ENCODE measurements at places on chromosomes 12 and 14.

DNA sequence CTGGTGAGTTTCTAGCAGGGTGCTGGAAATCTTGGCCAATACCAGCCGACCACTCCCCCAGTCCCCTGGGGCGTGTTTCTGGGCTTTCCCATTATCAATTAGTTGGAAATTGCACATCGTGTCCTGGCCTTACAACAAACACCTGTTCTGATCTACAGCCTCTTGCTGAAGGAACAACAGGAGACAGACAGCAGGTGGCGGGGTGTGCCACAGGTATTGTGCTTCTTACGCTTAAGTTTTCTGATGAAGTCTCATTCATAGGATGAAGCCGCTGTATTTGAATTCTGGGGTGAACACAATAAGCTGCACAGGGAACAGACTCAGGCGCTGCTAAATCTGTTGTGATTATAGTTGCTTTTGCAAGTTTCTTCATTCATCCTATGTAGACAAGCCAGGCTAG lies 703 bp downstream of the HIGD1C start:
- H3K27me3 ChIP-seq: no peaks in the 10 kb centered on the region
- H3K36me3 ChIP-seq: no peaks in the 10 kb centered on the region
- H3K4me3 ChIP-seq: no peak overlapping the region
- no peak for DNase-seq

- no peak for DNase-seq
- H3K27me3 ChIP-seq: no peaks in the 10 kb centered on the region
- no peak overlapping the region for H3K27ac ChIP-seq
- H3K36me3 ChIP-seq: no peaks in the 10 kb centered on the region
- H3K4me1 ChIP-seq: no peaks in the 10 kb centered on the region
Observed at GRCh38 chr12:106712768-106713167, 61.7 kb upstream of the RIC8B start.

DNA sequence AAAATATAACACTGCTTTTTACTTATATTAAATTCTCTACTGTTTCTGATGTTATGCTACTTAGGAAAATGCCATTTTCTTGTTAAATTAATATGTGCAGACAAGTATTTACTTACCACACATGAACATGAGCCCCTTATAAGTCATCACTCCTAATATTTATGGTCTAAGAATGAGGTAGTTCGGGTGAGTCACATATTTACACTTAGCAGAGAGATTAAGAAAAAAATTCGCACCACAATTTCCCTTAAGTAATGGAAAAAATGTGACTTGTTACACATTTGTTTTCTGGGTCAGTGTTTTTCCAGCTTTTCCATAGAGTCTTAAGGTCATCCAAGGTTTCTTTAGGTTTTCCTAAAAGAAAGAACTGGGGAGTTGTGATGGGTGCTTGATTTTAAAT lies 68.3 kb downstream of the RERG start:
- no peak overlapping the region for H3K4me3 ChIP-seq
- H3K4me1 ChIP-seq: no peaks in the 10 kb centered on the region
- H3K36me3 ChIP-seq: no peaks in the 10 kb centered on the region

DNA sequence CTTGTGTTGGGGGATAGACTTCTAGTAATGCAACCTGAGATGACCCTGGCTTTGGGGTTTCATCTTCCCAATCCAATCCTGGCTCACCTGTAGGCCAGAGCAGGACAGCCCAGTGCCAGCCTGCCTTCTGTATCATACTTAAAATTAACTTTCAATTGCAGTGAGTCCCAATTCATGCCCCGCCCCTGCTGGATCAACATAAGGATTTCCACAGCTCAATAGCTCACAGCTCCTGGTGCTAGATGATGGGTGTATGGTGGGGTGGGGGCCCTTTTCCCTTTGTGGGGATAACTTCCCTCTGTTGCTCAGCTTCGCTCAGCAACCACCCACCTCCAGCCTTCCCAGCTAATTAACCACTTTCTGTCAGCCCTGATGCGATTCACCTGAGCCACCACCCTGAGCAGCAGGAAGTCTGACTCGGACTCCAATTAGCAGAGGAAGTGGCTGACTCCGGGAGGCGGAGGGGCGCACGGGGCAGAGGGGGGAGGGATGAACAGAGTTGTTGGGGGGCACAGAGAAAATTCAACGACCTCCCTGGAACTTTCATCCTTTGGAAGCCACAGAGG lies 24.3 kb upstream of the CHGA start:
- no peaks in the 10 kb centered on the region for H3K36me3 ChIP-seq
- H3K4me3 ChIP-seq: no peak overlapping the region
- H3K27ac ChIP-seq: no peak overlapping the region
- H3K27me3 ChIP-seq: no peaks in the 10 kb centered on the region
- no peaks in the 10 kb centered on the region for H3K4me1 ChIP-seq

GRCh38 chr14:68466491-68466977 lies 326.3 kb downstream of the ZFP36L1 start:
- no peaks in the 10 kb centered on the region for H3K36me3 ChIP-seq
- H3K4me3 ChIP-seq: no peak overlapping the region
- H3K27ac ChIP-seq: peak overlapping the region; percentile 48
- peaks cover 59% of the 10 kb centered on the region for H3K4me1 ChIP-seq
